ENCODE measurements at places on chromosomes 7 and 10.

GRCh38 chr10:74223755-74224529, 72.9 kb downstream of the ADK start:
- DNase-seq = peak; percentile 63

DNA sequence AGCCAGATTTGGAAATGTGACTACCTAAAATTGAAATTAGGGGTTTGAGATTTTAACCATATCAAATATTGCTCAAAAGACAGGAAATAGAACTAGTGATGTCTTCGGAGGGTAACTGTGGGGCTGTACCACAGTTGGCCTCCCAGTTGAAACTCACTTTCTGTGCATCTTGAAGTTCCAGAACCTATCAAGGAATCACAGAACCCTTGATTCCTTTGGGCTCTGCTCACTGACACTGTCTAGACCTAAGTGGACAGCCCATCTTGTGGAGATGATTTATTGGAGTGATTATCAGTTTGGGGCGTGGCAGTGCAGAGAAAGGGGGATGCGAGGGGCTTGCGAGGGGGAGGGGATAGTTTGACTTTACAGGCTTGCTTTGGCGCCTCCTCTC, 134.2 kb upstream of the GJD4 start:
- no peak for DNase-seq

DNA sequence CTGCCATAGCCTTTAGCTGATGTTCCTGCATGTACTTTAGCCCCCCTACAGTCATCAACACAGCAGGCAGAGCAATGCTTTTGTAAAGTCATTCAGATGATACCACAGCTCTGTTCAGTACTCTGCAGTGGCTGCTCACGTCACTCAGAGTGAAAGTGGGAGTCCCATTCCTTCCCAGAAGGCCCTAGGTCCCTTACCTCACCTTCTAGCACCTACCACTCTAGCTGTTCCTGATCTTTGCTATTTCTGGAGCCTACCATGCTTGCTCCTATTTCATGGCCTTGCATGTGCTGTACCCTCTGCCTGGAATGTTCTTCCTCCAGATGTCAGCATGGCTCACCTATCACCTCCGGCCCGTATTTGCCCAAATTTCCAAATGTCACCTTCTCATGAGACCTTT, 94.4 kb upstream of the PRR15 start:
- DNase-seq = no peak

DNA sequence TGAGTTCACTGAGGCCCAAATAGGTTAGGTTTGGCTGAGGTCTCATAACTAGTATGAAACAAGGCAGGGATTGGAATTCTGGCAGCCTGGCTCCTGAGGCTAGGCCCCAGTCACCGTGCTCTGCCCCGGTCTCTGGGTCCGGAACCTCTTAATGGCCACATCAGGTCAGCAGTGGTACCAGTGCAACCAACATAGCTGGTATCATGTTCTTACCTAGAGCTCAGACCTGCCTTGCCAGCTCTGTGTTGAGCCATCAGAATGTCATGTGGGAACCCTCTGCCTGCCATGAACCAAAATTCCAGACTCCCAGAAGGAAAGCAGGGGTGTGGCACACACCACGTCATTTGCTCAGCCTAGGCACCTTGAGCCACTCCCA, 56.5 kb downstream of the ZNF467 start:
- no peak for DNase-seq

DNA sequence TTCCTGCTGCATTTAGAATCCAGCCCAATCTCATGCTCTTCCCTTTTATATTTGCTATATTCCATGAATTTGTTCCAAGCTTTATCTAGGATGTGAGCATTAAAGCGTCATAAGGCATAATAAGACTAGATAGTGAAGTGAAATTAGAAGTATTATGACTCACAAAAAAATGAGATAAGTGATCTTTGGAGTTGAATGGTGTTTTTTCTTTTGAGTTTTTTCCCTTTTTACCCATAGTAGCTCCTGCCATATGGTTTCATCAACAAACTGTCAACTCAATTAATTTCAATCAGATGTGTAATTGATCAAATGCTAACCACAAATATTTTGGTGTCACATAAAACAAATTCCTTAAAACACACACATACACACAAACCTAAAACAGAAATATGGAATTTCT, 17.0 kb downstream of the KLHDC10 start:
- DNase-seq = peak; percentile 54

- no peak for DNase-seq
Measured at GRCh38 chr10:78398382-78398781, 364.7 kb downstream of the RPS24 start.

DNA sequence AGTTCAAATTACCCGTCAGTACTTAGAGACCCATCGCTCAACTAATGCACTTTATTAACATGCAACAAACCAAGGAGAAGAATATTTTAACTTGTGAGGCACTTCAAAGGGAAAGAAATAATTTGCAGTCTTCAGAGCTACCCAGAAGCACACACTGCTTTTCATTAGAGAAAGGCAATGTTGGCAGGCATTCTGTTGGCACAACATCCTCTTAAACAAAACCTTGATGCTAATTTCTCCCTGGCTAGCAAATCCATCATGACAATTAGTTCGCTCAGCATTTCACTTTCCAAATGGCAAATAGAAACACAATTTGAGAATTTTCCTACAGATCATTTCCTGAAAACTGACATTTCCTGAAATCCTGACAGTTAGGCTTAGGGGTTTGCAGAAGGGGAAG, 155.6 kb upstream of the FAM13C start:
- DNase-seq = no peak

DNA sequence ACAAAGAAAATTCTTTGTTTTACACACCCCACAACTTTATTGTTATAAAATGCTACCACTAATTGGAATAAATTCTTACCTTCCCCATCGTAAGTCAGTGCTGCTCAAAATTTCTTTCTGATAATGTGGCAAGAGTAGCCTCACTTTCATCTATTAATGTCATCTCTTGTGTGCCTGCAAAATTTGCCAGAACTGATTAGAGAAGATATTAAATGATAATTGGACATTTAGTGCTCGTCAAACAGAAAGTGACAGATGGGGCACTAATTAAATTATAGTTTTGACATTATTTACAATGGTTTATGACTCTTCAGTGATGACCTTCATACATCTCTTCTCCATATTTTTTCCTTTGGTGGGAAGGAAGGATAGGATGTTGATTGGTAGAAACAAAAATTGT, 690.9 kb downstream of the NXPH1 start:
- no peak for DNase-seq

GRCh38 chr7:30979027-30979426, 15.3 kb downstream of the GHRHR start:
- no peak for DNase-seq

DNA sequence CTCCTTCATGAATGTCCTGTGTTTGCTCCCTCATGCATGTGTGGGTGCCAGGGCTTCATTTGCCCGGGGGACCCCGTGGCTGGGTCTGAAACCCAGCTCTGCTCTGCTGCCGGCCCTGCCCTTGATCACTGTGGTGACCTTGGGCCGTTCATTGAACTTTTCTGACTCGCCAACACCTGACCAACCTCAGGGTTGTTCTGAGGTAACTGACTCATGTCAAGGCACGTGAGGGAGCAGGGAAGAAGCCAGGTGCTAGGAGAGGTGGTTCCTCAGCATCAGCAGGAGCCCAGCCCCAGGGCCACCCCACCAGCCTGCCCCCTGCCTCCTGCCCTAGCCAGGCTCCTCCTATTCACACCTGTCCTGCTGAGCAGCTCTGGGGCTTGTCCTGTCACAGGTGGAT, 47.9 kb downstream of the TBATA start:
- no peak for DNase-seq

GRCh38 chr10:33286157-33286934, 48.1 kb downstream of the NRP1 start:
- peak; percentile 48 for DNase-seq

DNA sequence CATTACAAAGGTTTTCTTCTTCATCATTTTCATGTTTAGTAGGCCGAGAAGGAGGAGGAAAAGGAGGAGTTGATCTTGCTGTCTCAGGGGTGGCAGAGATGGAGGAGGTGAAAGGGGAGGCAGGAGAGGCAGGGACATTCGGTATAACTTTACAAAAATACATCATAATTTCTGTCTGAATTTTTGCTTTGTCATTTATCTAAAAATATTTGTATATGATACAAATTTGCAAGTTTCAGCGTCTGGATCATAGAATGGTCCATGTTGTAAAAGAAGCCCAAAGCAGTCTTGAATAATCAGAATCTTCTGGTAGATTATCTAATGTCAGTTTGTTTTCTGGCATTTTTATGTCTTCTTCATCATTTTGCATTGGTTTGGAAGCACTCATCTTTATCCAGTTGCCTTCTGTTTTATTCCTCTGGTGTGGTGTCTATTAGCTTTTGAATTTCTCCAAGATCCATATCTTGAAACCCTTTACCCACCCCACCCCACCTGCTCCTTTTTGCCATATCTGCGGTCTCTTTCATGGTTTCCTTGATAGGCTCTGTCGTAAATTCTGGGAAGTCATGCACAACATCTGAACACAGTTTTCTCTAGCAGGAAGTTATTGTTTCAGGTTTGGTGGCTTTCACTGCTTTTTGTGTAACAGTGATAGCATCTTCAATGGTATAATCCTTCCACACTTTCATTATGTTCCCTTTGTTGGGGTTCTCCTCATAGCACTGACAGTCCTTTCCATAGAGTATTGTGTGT, 95.0 kb downstream of the ST7 start:
- DNase-seq = no peak

DNA sequence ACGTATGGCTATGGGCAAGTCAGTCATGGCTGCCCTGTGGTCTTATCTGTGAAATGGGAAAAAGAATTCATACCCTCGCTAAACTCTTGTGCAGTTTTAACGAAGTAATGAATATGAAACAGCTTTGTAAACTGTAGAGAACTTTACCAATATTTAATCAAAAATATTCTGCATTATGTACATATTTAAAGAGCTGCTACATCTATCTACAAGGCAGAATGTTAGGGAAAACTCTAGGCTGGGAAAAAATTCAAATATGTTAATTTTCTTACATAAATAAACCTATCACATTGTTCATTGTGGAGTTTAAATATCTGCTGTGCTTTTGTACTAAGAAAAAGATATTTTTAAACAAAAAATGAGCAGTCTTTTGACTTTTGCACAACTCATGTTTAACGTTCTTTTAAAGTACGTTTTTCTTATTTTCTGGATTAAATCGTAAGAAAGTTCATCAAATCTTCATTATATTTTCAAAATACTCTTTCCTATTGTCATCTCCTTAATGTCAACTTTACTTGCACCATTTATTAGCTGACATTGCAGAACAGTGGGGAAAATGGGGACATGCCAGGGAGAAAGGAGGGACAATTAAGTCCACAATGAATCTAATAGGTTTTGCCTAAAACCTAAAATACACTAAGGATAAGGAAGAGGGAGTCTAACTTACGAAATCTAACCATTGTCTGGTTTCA, 57.5 kb downstream of the ICA1 start:
- DNase-seq = no peak

GRCh38 chr7:143891457-143891856, 10.5 kb downstream of the TCAF1 start:
- DNase-seq = no peak

DNA sequence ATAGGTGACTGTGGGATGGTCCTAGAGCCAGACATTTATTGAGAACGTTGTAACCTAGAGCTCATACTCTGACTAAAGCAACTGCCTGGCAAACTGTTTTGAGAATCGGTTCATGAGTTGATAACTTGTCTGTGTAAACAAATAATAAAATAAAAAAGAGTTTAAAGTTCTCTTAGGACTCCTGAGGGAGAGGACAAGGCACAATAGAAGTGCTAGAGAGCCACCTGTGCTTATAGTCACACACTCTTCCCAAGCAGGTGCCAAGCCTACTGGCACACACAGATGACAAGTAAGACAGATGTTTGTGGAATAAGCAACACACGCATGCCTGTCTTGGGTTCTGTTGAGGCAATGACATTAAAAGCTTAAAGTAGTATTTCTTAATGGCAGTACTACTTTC, 7.9 kb downstream of the EDRF1 start:
- no peak for DNase-seq

DNA sequence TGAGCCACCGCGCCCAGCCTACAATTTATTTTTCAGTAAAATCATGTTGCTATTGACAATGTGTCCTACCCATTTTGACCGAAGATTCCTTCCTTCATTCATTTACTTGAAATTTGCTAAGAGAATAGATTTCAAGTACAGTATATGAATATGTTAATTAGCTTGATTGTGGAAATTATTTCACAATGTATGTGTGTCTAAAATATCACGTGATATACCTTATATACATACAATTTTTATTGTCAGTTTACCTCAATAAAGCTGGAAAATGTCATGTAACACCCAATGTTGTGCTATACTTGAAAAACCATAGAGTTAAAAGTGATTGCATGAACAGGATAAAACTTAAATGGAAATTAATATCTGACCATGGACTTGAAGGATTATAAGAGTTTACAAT, 521.7 kb upstream of the ANKRD30A start:
- no peak for DNase-seq

GRCh38 chr10:24882047-24882698, 70.2 kb downstream of the PRTFDC1 start:
- DNase-seq = peak; percentile 63

- no peak for DNase-seq
Measured at GRCh38 chr7:39313974-39314373, 252.2 kb upstream of the YAE1 start.

DNA sequence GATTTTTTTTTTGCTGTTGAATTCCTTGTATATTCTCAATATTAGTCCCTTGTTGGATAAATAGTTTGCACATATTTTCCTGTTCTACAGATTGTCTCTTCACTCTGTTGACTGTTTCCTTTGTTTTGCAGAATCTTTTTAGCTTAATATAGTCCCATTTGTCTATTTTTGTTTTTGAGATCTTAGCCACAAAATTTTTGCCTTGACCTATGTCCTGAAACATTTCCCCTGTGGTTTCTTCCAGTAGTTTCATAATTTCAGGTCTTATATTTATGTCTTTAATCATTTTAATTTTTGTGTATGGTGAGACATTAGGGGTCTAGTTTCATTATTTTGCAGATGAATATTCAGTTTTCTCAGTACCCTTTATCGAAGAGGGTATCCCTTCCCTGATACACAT, 92.7 kb downstream of the LANCL2 start:
- no peak for DNase-seq

- peak; percentile 37 for DNase-seq
Measured at GRCh38 chr7:67625257-67625737, 628.7 kb downstream of the TYW1 start.

DNA sequence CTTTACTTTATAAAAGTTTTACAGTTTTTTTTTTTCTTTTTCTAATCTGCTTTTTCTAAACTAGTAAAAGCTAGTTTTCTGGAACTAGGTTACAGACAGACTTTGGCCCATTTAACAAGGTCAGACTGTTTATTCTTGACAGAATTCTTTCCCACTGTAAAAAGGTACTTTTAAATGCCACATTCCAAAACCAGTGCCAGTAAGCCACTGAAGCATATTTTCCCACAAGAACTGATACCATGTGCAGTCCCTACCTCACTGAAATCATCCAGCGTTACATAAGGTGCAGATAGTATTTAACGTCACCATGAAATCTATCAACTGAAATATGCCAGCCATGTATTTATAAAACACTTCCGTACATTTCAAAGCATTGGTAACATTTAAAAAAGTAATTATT, 121.6 kb downstream of the CDK6 start:
- DNase-seq = no peak

GRCh38 chr7:100465702-100466311, 1.7 kb upstream of the SPACDR start:
- peak; percentile 69 for DNase-seq

GRCh38 chr7:121313793-121314676, 14.8 kb upstream of the WNT16 start:
- peak; percentile 86 for DNase-seq

GRCh38 chr7:98779800-98780587, 89.8 kb downstream of the TMEM130 start:
- DNase-seq = no peak

- DNase-seq = no peak
Measured at GRCh38 chr7:122726881-122727280, 24.2 kb upstream of the RNF148 start.

GRCh38 chr10:121519901-121520493, 78.2 kb downstream of the FGFR2 start:
- no peak for DNase-seq
